ENCODE measurements at places on chromosomes 3 and 15.

- no peak for DNase-seq
Measured at GRCh38 chr3:43729707-43730414, 39.1 kb downstream of the ABHD5 start.

GRCh38 chr3:17941766-17942165, 199.3 kb upstream of the TBC1D5 start:
- DNase-seq, result no peak

DNA sequence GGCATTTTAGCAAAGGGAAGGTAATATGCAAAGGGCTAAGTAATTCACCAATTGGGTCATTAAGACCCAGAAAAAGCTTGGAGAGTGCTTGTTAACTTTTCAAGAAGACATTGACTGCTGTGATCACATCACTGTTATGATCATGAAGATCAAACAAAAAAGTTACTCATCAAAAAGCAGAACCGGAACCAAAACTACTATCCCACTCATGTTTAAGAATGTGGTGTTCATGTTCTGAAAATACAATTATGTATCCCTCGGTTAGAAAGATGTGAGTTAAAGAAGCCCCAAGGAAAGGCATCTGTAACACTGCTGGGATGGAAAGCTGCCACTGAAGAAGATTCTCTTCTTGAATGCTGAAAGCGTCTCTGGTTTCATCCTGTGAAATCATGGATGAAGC, 32.6 kb downstream of the BBX start:
- DNase-seq, result no peak

GRCh38 chr3:31449318-31449717, 83.4 kb upstream of the STT3B start:
- no peak for DNase-seq

GRCh38 chr3:99365396-99365795, 273.0 kb upstream of the COL8A1 start:
- no peak for DNase-seq

DNA sequence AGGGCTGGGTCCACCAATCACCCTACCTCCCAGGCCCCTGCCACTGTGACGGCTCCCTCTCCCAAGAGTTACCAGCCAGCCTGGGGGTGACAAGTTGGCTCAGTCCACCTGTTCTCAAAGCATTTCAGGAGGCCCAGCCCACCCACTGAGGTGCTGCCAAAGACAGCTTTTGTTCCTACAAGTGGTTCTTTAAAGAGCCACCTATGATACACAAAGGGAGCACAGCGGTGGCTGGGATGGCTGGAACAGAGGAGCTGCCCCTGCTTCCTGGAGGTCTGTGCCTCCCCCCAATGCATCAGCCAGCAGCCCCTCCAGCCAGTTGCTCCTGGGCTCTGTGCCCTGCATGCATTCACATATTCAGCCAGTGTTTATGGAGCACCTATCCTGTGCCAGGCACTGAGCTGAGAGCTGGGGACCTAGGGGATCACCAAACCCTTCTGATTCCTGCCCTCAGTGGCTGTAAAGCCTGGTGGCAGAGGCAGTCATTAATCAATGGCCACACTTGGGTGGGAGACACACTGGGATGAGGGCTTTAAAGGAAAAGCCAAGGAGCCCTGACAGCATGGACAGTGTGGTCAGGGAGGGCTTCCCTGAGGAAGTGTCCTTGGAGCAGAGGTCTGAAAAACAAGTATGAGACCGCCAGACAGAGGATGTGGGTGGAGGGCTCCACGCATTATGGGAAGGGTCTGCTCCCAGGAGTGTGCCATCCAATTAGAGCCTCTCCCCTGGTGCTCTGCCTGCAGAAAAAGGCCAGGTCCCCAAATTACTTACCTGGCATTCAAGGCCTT, 107.1 kb upstream of the LINGO1 start:
- no peak for DNase-seq

- DNase-seq, result no peak
Measured at GRCh38 chr3:10581251-10581650, 75.9 kb upstream of the ATP2B2 start.

DNA sequence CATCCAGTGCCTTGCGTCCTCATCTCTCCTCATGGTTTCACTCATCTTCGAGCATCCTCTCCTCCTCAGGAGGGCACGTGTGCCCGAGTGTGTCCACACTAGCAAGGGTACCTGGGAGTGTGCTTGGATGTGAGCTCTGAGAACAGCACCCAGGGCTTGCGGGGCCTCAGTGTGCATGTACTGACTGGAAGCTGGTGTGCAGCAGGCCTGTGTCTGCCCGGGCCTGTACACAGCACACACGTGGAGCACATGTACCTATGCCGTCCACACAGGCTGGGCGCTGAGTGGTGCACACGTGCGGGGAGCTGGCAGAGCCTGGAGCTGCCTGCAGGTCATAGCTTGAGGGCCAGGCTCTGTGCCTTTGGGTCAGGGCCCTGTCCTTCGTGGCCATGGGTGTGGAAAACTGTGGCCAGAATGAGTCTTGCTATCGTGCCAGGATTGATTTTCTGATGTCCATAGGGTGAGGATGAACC, 34.9 kb downstream of the TSPAN3 start:
- no peak for DNase-seq

- DNase-seq, result no peak
Measured at GRCh38 chr15:79969146-79969545, 1.9 kb downstream of the BCL2A1 start.

DNA sequence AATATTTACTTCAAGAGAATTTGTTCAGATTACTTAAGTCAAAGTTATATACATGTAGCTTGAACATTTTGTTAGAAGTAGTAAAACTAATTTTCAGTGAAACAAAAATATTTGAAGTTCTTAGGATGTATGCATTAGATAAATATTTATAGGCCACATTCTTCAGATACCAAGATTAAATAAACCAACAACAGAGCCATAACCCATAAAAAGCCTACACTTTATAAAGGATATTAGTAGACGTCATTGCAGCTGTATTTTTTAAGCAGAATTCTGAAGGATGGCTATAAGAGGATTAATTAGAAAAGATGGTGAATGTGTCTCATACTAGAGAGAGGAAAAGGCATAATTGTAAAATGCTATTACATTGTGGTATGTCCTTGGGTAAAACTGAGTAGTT, 449.7 kb upstream of the ALCAM start:
- no peak for DNase-seq

GRCh38 chr3:122975924-122976293, 51.7 kb downstream of the SEMA5B start:
- no peak for DNase-seq

- no peak for DNase-seq
Measured at GRCh38 chr3:13496879-13497278, 16.8 kb downstream of the HDAC11 start.

DNA sequence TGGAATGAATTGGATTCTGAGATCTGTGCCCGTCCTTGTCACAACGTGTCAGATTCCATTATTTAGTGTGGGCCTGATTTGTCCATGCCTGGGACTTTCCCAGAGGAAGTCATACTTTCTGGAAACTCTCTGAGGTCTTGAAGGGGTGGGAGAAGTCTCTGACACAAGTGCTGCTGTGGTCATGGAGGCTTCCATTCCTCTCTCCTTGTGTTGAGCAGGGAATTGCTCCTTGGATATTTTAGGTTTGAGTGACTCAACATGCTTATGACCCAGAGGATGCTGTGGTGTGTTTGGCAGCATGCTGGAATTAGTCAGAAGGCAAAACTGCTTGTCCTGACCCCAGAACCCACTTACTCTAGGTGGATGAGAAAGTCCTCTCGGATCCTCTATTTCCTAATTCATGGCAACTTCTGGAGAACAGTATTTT, 132.1 kb downstream of the LPP start:
- DNase-seq, result no peak

DNA sequence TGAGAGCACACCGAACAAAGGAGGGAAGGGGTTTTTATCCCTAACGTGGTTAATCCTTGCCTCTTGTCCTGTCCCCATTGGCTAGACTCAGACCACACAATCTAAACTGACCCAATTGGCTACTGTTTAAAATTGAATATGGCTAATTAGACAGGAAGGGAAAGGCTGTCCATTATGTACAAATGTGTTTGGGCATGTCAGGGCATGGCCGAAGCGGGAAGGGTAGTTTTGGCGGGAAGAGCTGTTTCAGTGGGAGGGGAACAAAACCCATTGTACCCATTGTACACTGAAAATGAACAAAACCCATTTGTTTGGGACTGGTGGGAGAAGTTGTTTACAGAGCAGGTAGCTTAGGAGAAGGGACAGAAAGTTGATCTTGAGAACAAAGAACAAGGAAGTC, 330.9 kb upstream of the POU1F1 start:
- no peak for DNase-seq

DNA sequence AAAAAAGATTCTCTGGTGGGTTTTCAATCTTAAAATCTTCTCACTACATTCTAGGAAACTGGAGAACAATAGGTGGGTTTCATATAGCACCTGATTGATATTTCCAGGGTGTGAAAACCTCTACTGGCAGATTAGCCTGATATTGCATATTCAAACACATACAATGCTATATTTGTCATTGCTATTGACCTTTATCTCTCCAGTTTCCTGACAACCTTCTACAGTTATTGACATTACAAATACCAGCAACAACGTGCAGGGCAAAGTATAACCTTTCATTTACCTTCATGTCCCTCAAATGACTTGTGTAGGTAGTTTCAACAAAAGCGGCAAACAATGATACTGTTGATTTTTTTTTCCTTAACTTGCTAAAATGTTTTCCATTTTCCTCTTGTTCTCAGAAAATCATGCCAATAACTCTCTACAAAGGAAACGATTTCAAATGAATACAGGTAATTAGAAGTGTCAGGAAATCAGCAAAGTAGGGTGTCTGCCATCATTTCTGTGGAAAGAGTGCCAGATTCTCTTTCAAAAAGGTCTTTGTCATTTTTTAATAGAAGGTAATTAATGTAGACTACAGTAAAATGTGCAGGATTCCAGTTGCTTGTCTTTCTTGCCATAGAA, 72.6 kb upstream of the CDIN1 start:
- DNase-seq, result no peak

GRCh38 chr3:14429237-14429636, 26.8 kb downstream of the SLC6A6 start:
- DNase-seq, result no peak

DNA sequence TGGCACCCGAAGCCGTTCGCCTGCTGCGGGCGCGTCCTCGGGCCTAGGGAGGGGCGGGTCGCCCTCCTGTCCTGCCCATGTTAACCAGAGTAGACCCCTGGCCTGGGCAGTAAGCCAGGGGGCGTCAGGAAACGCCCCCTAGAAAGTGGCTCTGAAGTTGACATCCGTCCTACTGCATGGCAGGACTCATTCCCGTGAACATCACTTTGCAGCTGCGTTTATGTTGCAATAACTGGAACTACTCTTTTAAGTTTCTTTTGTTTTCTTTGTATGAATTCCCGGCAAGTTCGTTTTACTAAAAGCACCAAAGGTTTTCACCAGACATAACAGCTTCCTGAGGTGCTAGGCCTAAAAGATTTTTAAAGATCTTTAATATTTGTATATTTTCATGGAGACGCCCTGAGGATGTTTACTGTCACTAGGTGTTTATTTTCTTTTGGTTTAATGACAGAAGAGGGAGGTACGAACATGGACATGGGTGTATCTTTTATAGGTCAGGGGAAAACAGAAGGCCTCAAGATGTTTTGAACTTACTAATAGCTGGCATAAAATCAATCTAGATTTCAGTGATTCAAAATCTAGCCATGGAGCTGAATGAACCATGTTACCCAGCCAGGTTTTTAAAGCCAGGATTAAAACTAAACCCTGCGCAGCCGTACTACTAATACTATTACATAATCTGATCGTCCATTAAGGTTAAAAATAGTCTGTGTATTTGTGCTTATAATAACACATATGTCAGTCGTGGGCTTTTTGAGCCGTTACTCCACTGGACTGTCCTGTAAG, 1.0 kb downstream of the C15orf61 start:
- DNase-seq, result peak; percentile 30

- no peak for DNase-seq
Measured at GRCh38 chr15:41530363-41530956, 13.6 kb downstream of the RPAP1 start.

DNA sequence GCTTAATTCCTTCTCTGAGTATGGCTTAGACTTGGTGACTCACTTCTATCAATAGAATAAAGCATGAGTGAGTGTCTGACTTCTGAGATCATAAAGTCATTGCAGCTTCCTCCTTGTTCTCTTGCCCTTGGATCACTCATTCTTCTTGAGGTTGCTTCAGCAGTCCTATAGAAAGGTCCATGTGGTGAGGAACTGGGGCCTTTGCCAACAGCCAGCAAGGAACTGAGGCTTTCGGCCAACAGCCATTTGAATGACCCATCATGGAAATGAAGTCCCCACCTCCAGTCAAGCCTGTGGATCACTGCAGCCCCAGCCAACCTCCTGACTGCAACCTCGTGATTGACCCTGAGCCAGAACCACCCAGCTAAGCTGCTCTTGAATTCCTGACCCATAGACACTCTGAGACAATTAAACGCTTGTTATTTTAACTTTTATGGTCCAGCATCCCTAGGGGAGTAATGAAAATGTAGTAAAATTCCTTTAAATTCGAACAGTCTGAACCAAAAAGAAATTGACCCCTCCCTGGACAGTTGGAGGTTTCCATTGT, 84.5 kb downstream of the WDR76 start:
- no peak for DNase-seq

DNA sequence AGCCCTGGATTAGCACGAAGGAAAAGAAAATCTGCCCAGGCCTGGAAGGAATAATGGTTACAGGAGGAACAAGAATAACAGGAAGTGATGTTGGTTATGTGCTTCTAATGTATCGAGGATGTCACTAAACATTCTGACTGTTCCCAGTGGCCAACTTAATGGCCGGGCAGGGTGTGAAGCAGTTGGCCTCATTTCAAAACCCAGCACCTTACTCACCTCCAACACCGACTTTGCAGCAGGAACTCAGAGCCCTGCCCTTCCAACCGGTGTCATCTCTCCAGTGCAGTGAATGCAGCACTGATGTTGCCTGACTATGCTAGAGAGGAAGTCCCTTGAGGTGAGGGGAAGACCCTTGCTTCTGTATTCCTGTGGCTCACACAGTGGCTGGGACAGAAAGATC, 162.4 kb upstream of the LRTM1 start:
- DNase-seq, result no peak

GRCh38 chr3:32743934-32744333, 58.9 kb downstream of the CNOT10 start:
- DNase-seq, result no peak

- no peak for DNase-seq
Measured at GRCh38 chr3:114207768-114208167, 28.9 kb upstream of the DRD3 start.

DNA sequence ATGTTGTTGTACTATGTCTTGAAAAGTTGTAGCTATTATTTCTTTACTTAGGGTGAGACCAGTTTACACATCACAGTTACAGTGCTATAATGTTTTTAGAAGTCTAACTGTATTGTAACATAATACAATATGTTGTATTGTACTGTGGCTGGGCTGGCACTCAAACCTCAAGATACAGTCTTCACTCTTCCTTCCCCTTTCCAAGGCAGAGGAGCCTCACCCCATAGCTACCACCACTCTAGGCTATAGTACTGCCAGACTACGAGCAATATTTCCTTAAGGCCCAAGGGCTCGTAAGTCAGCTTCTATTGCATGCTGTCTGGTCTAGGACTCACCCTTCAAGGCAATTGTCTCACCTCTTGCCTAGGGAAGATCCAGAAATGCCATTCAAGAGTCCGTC, 597.7 kb downstream of the OTOL1 start:
- DNase-seq, result no peak

GRCh38 chr3:125025642-125026041, 30.2 kb downstream of the HEG1 start:
- DNase-seq, result no peak

GRCh38 chr3:141403576-141403975, 35.3 kb downstream of the ZBTB38 start:
- DNase-seq, result no peak

- no peak for DNase-seq
Measured at GRCh38 chr15:66133247-66133885, 120.2 kb downstream of the MEGF11 start.

Data from NCI-H510A treated with DMSO at 0.1 percent for 48 hours (cell line).